ENCODE measurements at places on chromosomes 1 and 21.

DNA sequence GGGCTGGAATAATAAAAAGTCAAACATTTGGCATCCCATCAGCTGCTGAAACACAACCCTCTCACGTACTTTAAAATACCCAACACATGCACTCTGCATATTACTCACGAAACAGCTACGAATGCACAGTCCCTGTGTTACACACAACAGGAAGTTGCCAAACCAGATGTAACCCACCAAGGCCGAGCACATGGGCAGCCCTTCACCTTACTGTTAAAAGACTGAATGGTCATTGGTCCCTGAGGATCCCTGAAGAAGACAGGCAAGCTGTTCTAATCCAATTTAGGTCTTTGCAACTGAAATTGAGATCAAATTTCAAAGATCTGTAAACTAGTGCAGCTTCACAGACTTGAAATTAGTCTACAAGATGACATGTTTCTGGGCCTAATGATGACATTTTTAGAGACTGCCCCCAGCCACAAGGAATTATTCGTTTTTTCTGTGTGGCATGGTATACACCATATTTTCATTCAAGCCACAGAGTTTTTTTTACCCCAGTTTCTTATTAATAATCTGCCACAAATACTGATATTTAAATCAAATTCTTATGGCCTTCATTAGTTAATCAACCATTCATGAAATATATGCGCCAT, 25.6 kb upstream of the IER5 start:
- DNase-seq: peak; percentile 68

DNA sequence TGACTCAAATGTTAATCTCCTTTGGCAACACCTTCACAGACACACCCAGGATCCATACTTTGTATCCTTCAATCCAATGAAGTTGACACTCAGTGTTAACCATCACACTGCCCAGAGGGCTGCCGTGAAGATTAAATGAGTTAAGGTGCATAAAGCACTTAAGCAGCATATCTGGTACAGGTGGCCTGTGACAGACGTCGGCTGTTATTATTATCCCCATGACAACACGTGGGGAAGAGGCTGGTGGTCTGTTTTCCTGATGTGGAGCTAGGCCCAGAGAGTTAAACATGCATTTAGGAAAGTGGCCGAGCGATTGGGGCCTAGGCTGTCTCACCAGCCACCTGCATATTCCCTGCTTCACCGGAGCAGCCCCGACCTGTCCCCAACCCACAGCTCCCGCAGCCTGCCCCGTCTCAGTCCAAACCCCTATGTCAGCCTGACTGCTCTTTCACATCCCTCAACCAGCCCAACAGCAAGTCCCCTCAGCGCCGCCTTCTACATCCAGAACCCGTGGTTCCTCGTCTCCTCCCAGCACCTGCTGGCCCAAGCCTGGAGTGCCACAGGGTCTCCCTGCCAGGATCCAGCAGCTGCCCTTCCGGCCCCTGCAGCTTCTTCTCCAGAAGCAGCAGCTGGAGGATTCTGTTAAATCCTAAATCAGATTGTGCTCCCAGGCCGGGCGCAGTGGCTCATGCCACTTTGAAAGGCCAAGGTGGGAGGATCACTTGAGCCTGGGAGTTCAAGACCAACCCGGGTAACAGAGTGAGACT, 77.9 kb downstream of the FBXO2 start:
- no peak for DNase-seq

DNA sequence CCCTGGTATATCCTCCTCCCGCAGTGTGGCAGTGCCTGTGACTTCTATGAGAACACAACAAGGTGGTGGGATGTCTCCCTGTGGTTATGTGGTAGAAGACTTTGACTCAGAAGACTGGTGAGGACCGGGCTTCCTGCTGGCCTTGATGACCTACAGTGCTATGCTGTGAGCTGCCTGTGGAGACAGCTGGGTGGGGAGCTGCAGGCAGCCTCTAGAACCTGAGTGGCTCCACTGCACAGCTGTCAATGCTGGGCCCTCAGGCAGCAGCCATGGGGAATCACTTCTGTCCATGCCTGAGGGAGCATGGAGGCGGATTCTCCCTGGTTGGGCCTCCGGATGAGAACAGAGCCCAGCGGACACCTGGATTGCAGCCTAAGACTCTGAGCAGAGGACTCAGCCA, 14.9 kb downstream of the SLC1A7 start:
- no peak for DNase-seq

DNA sequence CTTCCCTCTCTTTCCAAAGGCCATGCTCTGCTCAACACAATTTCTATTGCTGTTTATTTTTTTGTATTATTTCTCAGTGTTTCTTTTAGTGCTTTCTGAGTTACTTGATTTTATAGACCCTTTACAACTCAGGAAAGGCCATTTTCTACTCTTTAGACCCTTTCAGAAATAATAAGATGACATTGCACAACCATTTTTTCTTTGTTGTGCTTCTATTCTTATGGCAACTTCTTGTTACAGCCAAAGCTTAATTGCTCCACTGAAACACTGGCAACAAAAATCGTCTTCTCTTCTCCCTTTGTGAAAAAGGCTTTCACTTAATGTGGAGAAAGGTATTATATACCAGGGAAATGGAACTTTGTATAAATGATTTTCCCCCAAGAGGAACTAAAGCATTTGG, 39.0 kb upstream of the SAMSN1 start:
- DNase-seq: no peak

DNA sequence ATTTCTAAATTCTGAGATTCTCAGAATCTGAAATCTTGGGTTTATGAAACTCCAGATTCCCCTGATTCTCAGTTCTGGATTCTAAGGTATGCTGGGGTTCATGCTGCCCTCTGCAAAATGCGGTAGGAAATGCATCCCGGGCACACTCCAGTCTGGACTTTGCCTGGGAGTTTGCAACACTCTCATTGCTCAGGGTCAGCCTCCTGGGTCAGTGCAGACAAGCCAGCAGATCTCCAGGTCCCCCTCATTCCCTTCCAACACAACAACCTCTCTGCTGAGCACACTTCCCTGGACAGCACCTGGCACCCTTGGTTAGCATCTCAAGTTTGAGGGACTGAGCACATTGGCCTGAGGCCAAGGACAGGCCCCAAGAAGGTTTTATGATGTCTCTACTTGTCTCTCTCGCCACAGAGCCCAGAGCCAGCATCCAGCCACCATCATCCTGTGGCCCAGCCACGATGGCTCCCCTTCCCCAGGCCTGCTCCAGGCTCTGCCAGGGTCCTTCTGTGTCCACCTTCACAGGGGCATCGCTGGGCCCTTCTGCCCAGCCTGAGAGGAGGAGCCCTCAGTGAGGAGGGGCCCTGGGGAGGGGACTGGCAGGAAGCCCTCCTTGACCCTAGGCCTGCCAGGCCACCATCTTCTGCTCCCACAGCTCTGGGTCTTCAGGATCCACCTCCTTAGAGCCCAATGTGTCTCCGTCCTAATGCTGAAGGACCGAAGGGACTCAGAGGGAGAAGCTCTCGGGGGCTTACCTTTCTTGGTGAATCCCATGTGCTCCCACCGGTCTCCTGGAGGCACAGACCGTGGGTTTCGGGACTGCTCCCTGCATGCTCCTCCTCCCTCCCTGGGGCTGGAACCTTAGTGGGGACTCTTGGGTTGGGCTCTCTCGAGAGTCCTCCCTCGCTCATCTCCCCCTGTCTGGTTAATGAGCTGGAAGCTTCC, 550.7 kb downstream of the PTPRU start:
- DNase-seq: no peak

DNA sequence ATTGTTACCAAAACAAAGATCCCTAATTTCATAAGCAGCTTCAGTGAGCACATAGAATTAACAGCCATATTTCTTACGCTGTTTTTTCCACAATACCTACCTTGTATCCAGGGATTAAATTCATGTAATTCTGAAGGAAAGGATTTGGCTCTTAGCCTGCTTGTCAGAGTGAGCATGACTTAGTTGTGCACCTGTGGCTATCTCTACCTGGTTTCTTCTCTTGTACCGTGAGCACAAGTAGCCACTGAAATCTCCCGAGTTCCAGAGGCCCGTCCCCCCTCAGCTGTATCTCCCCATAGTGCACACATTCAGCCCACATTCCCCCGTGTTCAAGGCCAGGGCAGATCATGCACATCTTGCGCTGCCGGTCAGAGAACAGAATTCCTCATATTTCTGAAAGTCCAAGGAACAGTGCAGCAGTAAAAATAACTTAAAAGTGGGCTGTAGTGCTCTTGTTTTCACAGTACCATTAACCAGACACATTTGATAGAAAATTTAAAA, 2.3 kb downstream of the TENT5C start:
- DNase-seq: no peak

- DNase-seq: no peak
These were observed 76.4 kb upstream of the MAN1A2 start for GRCh38 chr1:117290890-117291289.

DNA sequence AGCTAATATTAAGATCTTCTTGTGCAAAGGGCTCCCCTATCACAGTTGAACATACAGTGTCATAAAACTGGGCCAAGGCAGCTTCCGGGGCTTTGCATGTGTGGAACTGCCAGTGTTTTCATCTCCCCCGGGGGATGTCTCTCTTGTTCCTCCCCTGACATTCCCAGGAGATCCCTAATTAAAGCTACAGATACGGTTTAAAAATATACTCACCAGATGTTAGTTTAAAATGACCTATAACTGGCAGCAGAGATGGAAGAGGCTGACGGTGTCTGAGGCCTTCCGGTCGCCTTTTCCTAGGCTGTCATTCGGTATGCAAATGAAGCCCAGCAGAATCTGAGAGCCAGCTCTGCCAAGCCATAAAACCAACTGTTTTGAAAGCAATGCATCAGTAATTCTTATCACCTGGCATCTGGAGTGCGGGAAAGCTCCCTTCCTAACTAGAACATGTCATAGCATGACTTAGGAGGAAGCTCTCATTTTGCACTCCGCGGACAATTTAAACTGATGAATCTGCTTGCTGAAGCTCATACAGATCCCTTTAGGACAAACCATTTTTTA, 436.5 kb upstream of the VAMP3 start:
- DNase-seq: no peak

DNA sequence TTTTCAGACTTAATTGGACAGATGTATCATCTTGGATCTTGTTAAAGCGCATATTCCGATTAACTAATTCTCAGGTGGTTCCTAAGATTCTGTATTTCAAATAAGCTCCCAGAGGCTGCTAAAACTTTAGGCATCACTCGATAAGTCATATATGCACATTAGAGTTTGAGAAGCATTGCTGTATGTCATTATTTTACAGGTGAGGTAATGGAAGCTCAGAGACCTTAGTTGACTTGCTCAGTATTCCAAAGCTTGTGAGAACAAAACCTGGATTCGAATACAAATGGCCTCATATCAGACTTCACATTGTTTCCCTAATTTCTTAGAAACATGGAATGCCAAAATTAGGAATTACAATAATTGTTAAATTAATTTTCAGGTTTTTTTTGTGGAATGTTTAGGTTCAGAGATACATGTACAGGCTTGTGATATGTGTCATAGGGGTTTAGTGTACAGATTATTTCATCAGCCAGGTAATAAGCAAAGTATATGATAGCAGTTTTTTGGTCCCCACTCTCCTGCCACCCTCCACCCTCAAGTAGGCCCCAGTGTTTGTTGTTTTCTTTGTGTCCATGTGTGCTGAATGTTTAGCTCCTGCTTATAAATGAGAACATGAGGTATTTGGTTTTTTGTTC, 96.8 kb downstream of the XPR1 start:
- DNase-seq: no peak

GRCh38 chr1:22344329-22344630, 107.4 kb upstream of the ZBTB40 start:
- no peak for DNase-seq

DNA sequence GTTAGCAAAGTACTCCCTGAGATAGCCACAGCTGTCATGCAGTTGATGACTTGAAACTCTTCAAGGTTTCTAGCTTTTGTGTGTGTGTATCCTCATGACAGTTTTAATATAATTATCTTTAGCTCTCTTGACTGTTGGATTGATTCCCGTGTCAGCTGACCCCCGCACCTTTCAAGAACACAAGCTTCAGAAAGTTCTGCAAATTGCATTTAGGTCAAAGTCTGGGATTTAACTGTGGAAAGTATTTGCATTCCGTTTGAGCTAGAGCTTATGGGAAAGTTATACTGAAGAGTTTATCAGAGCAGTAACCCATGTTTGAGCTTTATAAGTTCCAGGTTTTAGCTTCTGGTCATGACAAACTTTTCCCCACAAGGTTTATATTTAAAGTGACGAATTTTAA, 380.1 kb upstream of the CHRM3 start:
- DNase-seq: no peak

GRCh38 chr1:219385787-219386427, 212.2 kb downstream of the LYPLAL1 start:
- DNase-seq: peak; percentile 14

DNA sequence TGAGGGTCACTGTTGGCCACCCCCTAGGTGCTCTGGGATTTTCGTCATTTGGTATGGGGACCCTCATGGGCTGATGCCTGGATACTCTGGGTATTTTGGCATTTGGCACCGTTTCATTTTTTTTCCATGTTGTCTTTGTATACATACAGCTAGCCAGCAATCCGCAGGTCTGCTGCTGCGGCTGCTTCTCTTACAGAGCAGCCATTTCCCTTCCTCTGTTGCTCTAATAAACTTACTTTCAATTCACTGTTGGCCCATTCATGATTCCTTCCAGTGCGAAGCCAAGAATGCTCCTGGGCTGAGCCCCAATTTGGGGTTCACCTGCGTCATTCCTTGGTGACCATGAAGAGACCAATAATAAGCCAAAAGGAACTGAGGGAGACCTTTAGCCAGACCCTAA, 21.5 kb downstream of the GON4L start:
- DNase-seq: no peak

DNA sequence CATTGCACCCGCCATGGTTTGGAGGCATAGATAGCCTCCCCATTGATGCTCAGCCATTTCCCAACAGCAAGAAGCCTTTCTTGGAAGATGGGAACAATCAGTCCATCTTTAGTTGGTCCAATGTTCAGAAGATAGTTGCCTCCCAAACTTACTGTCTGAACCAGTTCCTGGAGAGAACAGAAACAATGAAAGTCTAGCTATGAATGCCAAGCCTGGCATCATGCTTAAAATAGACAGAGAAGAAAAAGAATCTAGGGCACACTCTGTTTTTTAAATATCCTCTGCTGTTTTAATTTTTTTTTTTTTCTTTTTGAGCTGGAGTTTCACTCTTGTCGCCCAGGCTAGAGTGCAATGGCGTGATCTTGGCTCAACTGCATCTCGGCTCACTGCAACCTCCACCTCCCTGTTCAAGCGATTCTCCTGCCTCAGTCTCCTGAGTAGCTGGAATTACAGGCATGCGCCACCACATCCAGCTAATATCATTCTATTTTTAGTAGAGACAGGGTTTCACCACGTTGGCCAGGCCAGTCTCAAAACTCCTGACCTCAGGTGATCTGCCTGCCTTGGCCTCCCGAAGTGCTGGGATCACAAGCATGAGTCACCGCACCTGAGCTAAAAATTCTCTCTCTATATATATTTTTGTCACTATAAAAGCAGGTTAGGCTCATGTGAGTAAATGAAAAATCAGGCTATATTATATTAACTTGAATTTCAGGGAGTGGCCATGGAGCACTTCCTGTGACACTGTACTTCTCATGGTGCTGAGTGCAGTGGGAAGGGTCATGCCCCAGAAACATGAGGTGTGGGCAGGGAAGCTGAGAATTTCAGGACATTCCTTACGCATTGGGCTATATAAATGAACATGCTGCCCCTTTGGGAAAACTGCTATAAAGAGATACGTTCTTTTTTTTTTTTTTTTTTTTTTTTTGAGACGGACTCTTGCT, 19.1 kb downstream of the FUCA1 start:
- no peak for DNase-seq
